ENCODE measurements at places on chromosomes 5 and 9.
A peak's percentile ranks its signal among the peaks of the same experiment; 100 is the strongest.

GRCh38 chr5:141641634-141642267 lies 5.0 kb downstream of the RELL2 start:
- peaks cover 14% of the 10 kb centered on the region for H3K4me1 ChIP-seq
- no peak overlapping the region for H3K27ac ChIP-seq
- H3K4me3 ChIP-seq = no peak overlapping the region
- DNase-seq = no peak

GRCh38 chr5:3599226-3600105 lies 3.8 kb downstream of the IRX1 start:
- no peak for DNase-seq
- H3K4me3 ChIP-seq = peak overlapping the region; percentile 60
- H3K27ac ChIP-seq = peak overlapping the region; percentile 88
- H3K4me1 ChIP-seq = peaks cover 43% of the 10 kb centered on the region

GRCh38 chr5:137565450-137565849 lies 66.3 kb upstream of the SPOCK1 start:
- H3K4me3 ChIP-seq = no peak overlapping the region
- peaks cover 23% of the 10 kb centered on the region for H3K4me1 ChIP-seq

DNA sequence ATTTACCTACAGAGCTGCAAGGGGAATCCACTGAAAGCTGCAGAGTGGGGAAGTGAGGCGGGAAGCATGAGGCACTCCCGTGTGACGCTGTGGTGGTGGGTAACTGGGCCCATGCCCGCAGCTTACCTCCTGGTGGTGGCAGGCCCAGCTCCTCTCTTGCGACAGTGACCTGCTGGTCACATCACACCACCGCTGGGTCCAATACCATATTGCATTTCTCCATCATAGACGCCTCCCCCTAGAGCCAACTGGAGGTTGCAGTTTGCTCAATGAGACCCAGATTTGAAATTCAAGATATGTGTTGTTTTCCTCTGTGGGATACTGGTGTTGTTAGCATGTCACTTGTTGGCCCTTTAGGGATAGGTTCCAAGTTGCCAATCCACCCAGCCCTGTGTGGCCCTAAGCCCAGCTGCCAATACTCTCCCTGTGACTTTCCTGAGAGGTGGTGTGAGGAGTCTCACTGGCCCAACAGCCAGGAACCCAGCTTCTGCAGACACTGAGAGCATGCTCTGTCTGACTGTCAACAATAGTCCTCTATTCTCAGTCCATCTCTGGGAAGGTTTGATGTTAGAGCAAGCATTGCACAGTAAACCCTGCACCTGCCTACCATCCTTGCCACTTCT lies 428.3 kb downstream of the GADD45G start:
- H3K27ac ChIP-seq = no peak overlapping the region
- H3K4me1 ChIP-seq = no peaks in the 10 kb centered on the region
- H3K4me3 ChIP-seq = no peak overlapping the region
- no peaks in the 10 kb centered on the region for H3K27me3 ChIP-seq
- DNase-seq = peak; percentile 61
- no peaks in the 10 kb centered on the region for H3K36me3 ChIP-seq

GRCh38 chr5:64018966-64019365 lies 56.7 kb upstream of the HTR1A start:
- H3K27me3 ChIP-seq = no peaks in the 10 kb centered on the region
- no peak for DNase-seq

GRCh38 chr5:8869932-8870331 lies 675.9 kb downstream of the SEMA5A start:
- no peak overlapping the region for H3K4me3 ChIP-seq
- DNase-seq = no peak
- H3K36me3 ChIP-seq = no peaks in the 10 kb centered on the region
- H3K4me1 ChIP-seq = no peaks in the 10 kb centered on the region
- H3K27me3 ChIP-seq = no peaks in the 10 kb centered on the region

- H3K4me1 ChIP-seq = peaks cover 26% of the 10 kb centered on the region
- H3K27ac ChIP-seq = no peak overlapping the region
- no peak for DNase-seq
- H3K27me3 ChIP-seq = peaks cover 67% of the 10 kb centered on the region
- H3K36me3 ChIP-seq = no peaks in the 10 kb centered on the region
- H3K4me3 ChIP-seq = peak overlapping the region; percentile 58
Observed at GRCh38 chr9:117414220-117414905, 494 bp downstream of the ASTN2 start.

GRCh38 chr9:19759066-19759465 lies 29.8 kb downstream of the SLC24A2 start:
- no peaks in the 10 kb centered on the region for H3K4me1 ChIP-seq
- no peak overlapping the region for H3K4me3 ChIP-seq
- H3K27ac ChIP-seq = no peak overlapping the region
- no peak for DNase-seq

- no peak overlapping the region for H3K27ac ChIP-seq
- no peaks in the 10 kb centered on the region for H3K36me3 ChIP-seq
- no peak overlapping the region for H3K4me3 ChIP-seq
- no peaks in the 10 kb centered on the region for H3K4me1 ChIP-seq
Observed at GRCh38 chr5:101393795-101394450, 490.8 kb upstream of the ST8SIA4 start.
